Jurkat, Clone E6-1 (cell line): ENCODE measurements at places on chromosomes 4 and X.

GRCh38 chr4:41505161-41505661 lies 32.7 kb upstream of the LIMCH1 start:
- no peak for DNase-seq

DNA sequence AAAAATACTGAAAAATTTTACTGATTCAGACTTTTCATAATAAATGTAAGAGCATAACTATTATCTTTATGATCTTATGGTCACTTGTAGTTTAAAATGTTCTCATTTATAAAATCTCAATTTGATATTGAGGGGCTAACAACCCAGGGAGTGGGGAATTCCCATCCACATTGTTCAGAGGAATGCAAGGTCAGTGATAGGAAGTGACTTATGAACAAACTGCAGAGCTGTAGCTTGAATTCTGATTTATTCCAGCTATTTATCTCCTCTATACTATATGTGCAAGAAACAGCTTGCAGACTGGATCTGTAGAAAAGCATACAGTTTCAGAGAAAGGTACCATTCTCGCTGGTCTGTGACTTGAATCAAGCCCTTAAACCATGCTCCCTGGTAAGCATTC lies 61.6 kb downstream of the SEC24D start:
- DNase-seq, result no peak

GRCh38 chr4:76090241-76090691 lies 15.8 kb downstream of the ART3 start:
- no peak for DNase-seq

- no peak for DNase-seq
These were observed 335.8 kb downstream of the PABPC4L start for GRCh38 chr4:133865612-133866327.

GRCh38 chr4:83536362-83537272 lies 709 bp downstream of the GPAT3 start:
- no peak for DNase-seq

DNA sequence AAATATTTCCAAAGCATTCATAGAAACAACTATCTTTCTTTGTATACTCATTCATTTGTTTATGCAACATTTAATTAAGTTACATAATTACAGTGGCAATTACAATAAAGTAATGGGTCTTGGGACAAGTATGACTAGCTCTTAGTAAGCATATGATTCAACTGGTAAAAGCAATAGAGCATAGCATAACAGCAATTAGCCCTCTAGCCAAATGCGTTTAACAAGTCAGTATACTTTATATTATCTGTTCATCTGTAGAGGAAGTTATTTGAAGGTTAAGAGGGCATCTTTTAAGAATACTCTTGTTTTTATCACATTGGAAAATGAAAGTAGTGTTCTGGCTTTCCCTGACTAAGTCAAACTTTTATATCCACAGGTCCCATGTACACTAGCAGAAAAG lies 198.1 kb upstream of the UGT8 start:
- DNase-seq, result no peak

DNA sequence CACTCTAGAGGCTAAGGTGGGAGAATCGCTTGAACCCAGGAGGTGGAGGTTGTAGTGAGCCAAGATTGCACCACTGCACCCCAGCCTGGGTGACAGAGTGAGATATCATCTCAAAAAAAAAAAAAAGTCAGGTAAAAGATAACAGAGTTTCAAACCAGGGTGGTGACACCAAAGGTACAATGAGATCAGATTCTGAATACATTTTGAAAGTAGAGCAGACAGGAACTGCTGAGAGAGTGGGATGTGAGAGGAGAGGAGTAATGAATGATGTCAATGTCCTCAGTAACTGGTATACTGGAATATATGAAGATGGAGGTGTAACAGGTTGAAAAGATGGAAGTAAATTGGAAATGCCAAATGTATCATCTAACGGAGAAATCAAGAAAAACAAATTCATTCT lies 135.6 kb downstream of the CAMK2D start:
- DNase-seq, result no peak

DNA sequence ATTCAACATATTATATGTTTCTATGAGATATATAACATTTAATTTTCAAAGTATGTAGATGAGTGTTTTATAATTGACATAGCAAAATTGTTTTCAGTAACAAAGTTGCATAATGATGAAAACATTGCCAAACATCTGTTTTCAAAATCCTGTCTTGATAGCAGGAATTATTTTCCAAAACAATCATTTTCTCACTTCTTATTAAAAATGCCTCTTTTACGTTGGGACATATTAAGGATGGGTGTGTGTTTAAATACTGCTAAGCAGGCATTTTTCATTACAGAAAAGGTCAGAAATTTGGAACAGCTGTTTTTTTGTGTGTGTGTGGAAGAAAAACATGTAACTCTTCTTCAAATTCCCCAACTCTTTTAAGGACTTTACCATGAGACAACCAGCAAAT lies 452.0 kb downstream of the SPRY1 start:
- DNase-seq, result no peak

- DNase-seq, result no peak
These were observed 2.4 kb downstream of the SMARCA5 start for GRCh38 chr4:143515905-143516304.

- no peak for DNase-seq
These were observed 12.1 kb upstream of the PLAC1 start for GRCh38 chrX:134670134-134670924.

DNA sequence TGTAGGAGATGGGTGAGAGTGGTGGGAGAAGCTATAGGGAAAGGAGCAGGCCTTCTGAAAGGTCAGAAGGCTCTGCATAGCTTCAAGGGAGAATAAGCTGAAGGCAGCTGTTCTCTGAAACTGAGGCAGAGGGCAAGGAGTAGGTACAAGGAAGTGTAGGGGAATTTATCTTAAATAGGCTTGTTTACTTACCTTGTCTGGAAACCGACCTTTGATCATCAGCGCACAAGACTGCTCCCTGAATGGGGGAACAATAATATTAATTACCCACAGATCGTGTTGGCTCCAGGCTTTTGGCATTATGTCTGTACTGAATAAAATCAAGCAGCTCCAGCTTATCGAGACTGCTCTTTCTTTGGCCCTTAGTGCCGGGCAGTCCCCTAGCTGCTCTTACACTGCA lies 175.5 kb upstream of the MAGEB16 start:
- no peak for DNase-seq

DNA sequence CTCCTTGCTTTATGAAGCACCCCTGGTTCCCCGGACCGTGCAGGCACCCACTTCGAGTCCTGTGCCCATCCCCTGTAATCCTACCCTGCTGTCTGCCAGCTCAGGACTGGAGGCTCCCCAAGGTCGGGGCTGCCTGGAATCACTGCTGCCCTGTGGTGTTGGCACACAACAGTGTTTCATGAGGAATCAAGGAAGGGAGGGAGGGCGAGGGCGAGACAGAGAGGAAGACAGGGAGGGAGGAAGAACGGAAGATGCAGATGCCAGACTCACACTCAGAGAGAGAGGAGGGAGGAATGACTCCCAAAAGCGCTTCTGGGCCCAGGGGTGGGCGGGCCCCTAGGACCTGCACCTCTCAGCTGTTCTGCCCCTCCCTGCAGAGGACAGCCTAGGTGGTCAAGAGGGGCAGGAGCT lies 42.9 kb upstream of the ADRA2C start:
- DNase-seq, result no peak

DNA sequence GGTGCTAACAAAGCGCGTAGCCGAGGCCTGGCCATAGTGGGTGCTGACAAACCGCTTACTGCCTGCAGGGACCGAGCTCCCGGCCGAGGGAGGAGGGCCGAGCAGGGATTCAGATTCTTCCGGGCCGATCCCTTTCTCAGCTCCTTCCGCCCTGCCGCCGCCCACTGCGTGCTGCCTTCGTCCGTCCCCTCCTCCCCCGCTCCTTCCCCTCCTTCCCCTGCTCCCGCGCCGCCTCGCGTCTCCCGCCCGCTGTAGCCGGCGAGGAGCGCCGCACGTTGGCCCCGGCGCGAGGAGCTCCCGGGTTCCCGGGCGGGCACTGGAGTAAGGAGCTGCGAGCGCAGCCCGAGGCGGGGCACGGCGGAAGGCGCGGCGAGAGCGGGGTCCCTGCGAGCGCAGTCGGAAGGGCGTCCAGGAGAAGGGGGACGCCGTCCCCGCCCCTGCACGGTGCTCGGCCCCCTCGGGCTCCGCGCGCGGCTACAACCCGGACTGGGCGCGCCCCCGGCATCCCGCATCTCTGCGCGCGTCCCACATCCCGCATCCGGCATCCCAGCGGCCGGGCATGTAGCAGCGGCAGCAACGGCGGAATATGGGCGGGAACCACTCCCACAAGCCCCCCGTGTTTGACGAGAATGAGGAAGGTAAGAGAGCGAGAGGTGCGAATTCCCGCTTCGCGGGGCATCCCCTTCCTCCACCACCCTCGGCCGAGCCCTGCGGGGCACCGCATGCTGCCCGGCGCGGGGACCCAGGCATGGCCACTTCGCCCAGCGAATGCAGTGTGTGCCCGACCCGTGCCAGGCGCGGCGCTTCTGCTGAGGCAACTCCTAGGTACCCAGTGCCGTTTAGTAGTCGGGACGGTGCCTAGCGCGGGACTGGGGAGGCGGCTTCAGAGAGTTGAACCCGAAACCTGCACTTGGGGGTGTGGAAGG lies at the start of gene STK32B:
Gene STK32B, plus strand, starts transcription at position 203 of the 926 bp plus-strand sequence.
- DNase-seq, result no peak

- no peak for DNase-seq
These were observed 535.9 kb downstream of the IQCM start for GRCh38 chr4:149279776-149280175.

GRCh38 chr4:129232589-129233337 lies 136.8 kb downstream of the C4orf33 start:
- DNase-seq, result no peak

- DNase-seq, result no peak
These were observed 93.4 kb downstream of the TMA16 start for GRCh38 chr4:163587867-163588266.
